ENCODE measurements at places on chromosomes 5 and 9. TPM values are rescaled to one million over a fixed set of nuclear protein-coding genes. Genes with fewer than 3 reads are reported as not detected.

SLC34A1 gene
- 0.12 TPM for total RNA-seq

PCDHB3 gene
- not detected for total RNA-seq

TPPP gene
- total RNA-seq = 0.05 TPM

SIT1 gene
- total RNA-seq = 195 TPM

PPIC gene
- total RNA-seq = not detected

SPAAR gene
- not detected for total RNA-seq

PCDHGB5 gene
- not detected for total RNA-seq

ERCC6L2 gene
- total RNA-seq = 40.7 TPM

DAB2 gene
- not detected for total RNA-seq

PCDHGB3 gene
- total RNA-seq = not detected

CNTLN gene
- total RNA-seq = 1.5 TPM

TRIM41 gene
- 36.9 TPM for total RNA-seq

SLC36A3 gene
- not detected for total RNA-seq

SYK gene
- 0.92 TPM for total RNA-seq

RMRP gene
- 1,959 TPM for total RNA-seq

PCDHB10 gene
- not detected for total RNA-seq

PTGS1 gene
- total RNA-seq = not detected

Measured in activated CD4-positive, alpha-beta T cell treated with anti-CD3 and anti-CD28 coated beads, Interleukin-2, amount 10 ng/mL, durations not matched to agents 7 days and 5 days (primary cell).